ENCODE measurements at places on chromosomes 4 and X.

GRCh38 chr4:7340553-7341433 is 93.9 kb downstream of the PSAPL1 start:
- no peak overlapping the region for H3K27ac ChIP-seq
- DNase-seq, result no peak
- peaks cover 2% of the 10 kb centered on the region for H3K4me1 ChIP-seq

GRCh38 chr4:24219209-24219608 is 329.4 kb upstream of the PPARGC1A start:
- no peak overlapping the region for H3K27ac ChIP-seq
- no peaks in the 10 kb centered on the region for H3K36me3 ChIP-seq
- no peaks in the 10 kb centered on the region for H3K27me3 ChIP-seq
- H3K4me1 ChIP-seq, result no peaks in the 10 kb centered on the region
- H3K4me3 ChIP-seq, result no peak overlapping the region

DNA sequence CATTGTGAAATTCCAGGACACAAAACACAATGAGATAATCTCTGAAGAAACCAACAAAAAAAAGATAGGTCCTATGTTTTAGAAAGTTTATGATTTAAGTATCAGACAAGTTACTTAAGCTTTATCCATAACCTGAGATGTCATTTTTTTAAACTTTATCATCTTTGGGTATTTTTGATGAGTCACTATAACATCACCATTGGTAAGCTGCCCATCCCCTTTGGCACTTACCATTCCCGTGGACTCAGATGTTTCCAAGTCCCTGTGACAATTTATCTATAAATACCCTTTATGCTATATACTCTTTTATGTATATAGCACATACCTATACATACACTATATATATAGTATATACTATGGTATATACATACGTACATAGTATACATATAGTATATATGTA is 198.9 kb upstream of the GEMIN8 start:
- H3K4me3 ChIP-seq, result no peak overlapping the region
- H3K27me3 ChIP-seq, result no peaks in the 10 kb centered on the region
- no peaks in the 10 kb centered on the region for H3K4me1 ChIP-seq
- DNase-seq, result no peak

GRCh38 chrX:100643956-100644860 is at the start of gene SRPX2:
Gene SRPX2, plus strand, starts transcription at chrX:100644199. Its CDS starts 2,124 bp downstream, at chrX:100646323.
- H3K36me3 ChIP-seq, result no peaks in the 10 kb centered on the region
- peaks cover 3% of the 10 kb centered on the region for H3K27me3 ChIP-seq
- H3K4me1 ChIP-seq, result no peaks in the 10 kb centered on the region
- DNase-seq, result no peak
- no peak within 1 kb of the TSS for H3K27ac ChIP-seq
- H3K4me3 ChIP-seq, result no peak within 1 kb of the TSS

DNA sequence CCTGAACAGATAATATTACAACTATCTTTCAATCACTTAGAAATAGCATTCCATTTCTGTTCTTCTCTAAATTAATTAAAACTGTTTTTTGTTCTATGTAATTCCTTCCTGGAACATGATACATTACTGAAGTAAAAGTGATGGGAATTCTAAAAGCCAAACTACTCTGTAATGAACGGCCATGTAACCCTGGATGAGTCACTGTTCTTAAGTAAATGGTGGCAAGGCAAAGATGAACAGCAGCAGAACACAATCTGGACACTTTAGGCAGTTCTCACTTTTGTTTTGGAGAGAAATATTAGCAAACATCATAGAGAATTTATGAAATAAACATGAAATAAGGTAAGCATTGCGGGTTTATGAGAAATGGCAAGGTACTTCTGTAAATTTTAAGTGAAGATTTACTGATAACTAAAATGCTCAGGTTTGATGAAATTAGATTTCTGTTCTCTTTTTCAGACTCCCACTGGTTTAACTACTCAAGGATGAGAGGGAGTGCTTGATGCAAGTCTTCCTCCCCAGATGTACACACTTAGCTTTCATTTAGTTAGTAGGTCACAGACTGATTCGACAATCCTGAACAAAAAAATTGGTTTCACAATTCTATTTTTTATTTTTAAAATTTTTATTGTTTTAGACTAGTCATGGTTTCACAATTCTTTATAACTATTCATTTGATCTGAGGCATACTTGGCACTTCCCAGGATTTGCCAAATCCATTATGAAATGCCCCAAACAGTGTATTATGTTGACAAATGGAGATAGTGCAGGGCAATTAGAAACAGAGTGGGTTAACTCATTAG is 964 bp upstream of the GPR82 start:
- H3K4me3 ChIP-seq, result no peak overlapping the region
- peaks cover 4% of the 10 kb centered on the region for H3K36me3 ChIP-seq
- peak overlapping the region; percentile 23 for H3K27ac ChIP-seq
- H3K4me1 ChIP-seq, result peaks cover 22% of the 10 kb centered on the region

DNA sequence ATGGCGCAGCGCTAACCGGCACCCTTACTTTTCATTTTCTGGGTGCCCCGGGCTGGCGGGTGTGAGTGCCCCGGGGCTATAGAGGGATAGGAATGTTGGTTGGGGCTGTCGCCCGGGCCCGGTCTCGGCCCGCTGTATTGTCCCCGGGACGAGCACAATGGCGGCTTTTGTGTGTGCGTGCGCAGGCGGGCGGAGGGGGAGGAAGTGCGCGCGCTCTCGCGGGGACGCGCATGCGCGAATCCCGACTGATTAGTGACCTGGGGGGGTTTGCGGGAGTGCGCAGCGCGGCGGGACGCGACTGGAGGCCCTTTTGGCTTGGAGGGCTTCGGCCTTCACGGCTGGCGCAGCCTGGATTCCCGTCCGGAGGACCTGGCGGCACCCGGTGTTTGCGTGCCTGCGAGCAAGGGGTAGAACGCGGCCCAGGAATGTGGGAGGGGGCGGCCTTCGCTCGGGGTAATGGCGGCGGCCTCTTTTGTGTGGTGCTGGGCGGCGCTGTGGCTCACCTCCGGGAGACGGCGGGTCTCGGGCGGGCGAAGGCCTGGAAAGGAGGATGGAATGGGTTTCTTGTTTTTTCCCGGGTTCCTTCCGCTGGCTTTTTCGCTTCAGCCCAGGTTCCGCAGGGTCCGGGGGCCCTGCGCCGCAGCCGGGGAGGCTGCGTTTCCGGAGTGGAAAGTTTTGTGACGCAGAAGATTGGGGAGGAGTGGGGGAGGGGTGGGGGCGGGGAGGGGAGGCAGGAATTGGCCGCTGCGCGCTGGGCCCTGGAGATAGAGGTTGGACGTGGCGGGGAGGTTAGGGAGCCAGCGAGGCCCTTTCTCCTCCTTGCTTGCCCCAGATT is 618 bp downstream of the DDX3X start:
- H3K27me3 ChIP-seq, result no peaks in the 10 kb centered on the region
- peaks cover 21% of the 10 kb centered on the region for H3K4me1 ChIP-seq
- H3K36me3 ChIP-seq, result peaks cover 11% of the 10 kb centered on the region
- peak overlapping the region; percentile 99 for H3K4me3 ChIP-seq

GRCh38 chr4:118941149-118941548 is 52.5 kb downstream of the SYNPO2 start:
- H3K27me3 ChIP-seq, result no peaks in the 10 kb centered on the region
- H3K4me1 ChIP-seq, result no peaks in the 10 kb centered on the region
- no peak overlapping the region for H3K4me3 ChIP-seq
- no peak overlapping the region for H3K27ac ChIP-seq
- DNase-seq, result no peak

- no peak for DNase-seq
- H3K27ac ChIP-seq, result no peak overlapping the region
- H3K27me3 ChIP-seq, result peaks cover 7% of the 10 kb centered on the region
- H3K4me1 ChIP-seq, result no peaks in the 10 kb centered on the region
- H3K36me3 ChIP-seq, result no peaks in the 10 kb centered on the region
Measured at GRCh38 chr4:154779362-154779947, 1.6 kb upstream of the RBM46 start.

GRCh38 chrX:37847733-37848197 is 394 bp upstream of the DYNLT3 start:
- no peaks in the 10 kb centered on the region for H3K27me3 ChIP-seq
- H3K4me1 ChIP-seq, result no peaks in the 10 kb centered on the region
- H3K4me3 ChIP-seq, result peak overlapping the region; percentile 66

DNA sequence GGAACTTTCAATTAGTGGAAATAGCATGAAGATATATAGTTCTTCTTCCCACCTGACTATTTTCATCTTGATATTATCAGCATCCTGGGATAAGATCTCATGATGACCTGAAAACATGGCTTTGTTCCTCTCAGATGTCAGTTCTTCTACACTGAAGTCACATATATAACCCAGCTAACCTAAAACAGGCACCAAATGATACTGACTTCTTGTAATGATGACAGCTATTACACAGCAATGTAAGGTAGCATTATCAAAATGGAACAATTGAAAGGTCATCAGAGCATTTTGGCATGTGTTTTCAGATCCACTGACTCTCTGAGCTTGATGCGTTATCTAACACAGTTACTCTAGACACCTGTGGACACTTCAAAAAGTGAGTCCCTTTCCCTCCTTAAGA is 469.9 kb downstream of the INPP4B start:
- no peak overlapping the region for H3K4me3 ChIP-seq
- DNase-seq, result no peak
- no peaks in the 10 kb centered on the region for H3K27me3 ChIP-seq
- H3K36me3 ChIP-seq, result no peaks in the 10 kb centered on the region
- peaks cover 5% of the 10 kb centered on the region for H3K4me1 ChIP-seq
- H3K27ac ChIP-seq, result no peak overlapping the region

DNA sequence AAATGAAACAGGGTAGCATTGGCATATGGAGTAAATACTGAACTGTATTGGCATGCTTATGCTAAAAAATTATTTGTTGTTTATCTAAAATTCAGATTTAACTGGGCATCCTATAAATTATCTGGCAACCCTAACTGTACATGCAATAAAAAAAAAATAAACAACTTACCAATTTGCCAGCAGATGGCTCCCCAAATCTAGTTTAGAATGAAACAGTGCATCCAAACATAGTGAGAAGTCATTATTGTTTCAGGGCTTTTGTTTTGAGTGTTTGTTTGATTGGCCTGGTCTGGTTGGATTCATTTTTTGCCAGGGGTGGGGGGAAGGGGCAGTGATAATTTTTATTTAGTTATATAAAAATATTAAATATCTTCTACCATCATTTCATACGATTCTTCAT is 12.8 kb upstream of the NSUN7 start:
- H3K27me3 ChIP-seq, result no peaks in the 10 kb centered on the region
- no peaks in the 10 kb centered on the region for H3K36me3 ChIP-seq
- no peak for DNase-seq
- no peak overlapping the region for H3K27ac ChIP-seq
- no peaks in the 10 kb centered on the region for H3K4me1 ChIP-seq

DNA sequence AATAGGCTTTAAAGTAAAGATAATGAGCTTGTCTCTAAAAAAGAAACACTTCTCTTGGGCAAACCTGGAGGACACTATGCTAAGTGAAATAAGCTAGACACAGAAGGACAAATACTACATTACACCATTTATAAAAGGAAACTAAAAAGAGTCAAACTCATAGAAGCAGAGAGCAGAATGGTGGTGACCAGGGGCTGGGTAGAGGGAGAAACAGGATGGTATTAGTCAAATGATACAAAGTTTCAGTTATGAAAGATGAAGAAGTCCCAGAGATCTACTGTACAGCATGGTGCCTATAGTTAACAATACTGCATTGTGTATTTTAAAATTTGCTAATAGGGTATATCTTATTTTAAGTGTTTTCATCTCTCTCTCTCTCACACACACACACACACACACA is 28.5 kb downstream of the ACSL4 start:
- H3K27ac ChIP-seq, result no peak overlapping the region
- no peak for DNase-seq
- H3K36me3 ChIP-seq, result no peaks in the 10 kb centered on the region
- peaks cover 7% of the 10 kb centered on the region for H3K4me1 ChIP-seq
- no peaks in the 10 kb centered on the region for H3K27me3 ChIP-seq

- H3K4me3 ChIP-seq, result no peak overlapping the region
- H3K4me1 ChIP-seq, result peaks cover 7% of the 10 kb centered on the region
- H3K36me3 ChIP-seq, result no peaks in the 10 kb centered on the region
- DNase-seq, result no peak
Measured at GRCh38 chrX:42128020-42128419, 204.7 kb upstream of the CASK start.

DNA sequence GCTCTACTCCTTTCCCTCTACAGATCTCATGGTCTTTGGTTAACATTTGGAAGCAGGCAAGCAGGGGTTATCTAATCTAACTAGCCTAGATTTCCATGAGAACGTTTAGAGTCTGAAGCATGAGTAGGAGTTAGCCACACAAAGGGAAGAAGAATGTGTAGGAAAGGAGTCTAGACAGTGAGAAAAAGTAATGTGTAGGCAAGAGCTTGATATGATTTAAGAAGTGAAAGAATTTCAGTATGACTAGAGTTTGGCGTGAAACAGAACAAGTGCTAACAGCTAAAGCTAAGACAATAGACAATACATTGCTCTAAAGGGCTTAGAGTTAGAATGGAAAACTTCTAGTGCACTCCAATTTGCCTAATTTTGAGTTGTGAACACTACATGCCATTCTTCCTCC is 10.8 kb downstream of the CXCL8 start:
- H3K4me3 ChIP-seq, result no peak overlapping the region
- no peaks in the 10 kb centered on the region for H3K27me3 ChIP-seq
- no peaks in the 10 kb centered on the region for H3K36me3 ChIP-seq
- H3K4me1 ChIP-seq, result no peaks in the 10 kb centered on the region
- no peak overlapping the region for H3K27ac ChIP-seq
- no peak for DNase-seq

DNA sequence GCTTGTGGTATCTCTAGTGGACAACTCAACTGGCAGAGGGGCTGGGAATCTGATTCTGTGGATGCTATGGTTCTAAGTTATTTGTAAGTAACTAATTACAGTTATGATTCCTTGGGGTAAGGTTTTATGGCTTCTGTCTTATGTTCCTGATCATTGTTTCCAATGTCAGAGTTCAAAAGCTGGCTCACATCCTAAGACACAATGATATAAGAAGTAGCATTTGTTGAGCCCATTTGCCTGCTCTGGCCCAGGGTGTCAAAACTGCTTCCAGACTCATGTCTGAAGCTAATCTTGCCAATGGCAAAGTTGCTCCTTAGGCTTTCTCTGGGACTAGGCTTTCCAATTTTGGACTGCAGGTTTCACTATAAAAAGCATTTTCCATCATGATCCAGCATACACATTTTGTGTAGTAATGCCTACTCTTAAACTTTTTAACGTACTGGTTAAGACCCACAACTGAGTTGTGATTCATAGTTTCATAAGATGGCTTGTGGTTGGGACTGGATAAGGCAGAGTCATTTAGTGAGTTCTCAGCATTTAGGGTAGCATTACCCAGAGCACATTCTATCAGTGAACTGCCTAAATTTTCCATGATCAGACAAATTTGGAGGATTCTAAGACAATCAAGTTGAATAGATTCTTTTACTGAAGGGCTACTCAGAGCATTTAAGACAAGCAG is 50.0 kb downstream of the CCNI start:
- DNase-seq, result no peak
- H3K36me3 ChIP-seq, result peaks cover 6% of the 10 kb centered on the region
- H3K4me3 ChIP-seq, result no peak overlapping the region

GRCh38 chrX:106170318-106170717 is 2.2 kb downstream of the PWWP3B start:
- H3K27ac ChIP-seq, result no peak overlapping the region
- H3K4me1 ChIP-seq, result no peaks in the 10 kb centered on the region
- DNase-seq, result no peak
- no peaks in the 10 kb centered on the region for H3K36me3 ChIP-seq

GRCh38 chr4:39274503-39274902 is 91.7 kb downstream of the RFC1 start:
- no peak overlapping the region for H3K4me3 ChIP-seq
- H3K27ac ChIP-seq, result no peak overlapping the region
- H3K4me1 ChIP-seq, result no peaks in the 10 kb centered on the region
- DNase-seq, result no peak
- peaks cover 17% of the 10 kb centered on the region for H3K36me3 ChIP-seq
